Activated CD4-positive, alpha-beta T cell treated with anti-CD3 and anti-CD28 coated beads, Interleukin-2, amount 10 ng/mL, durations not matched to agents 7 days and 5 days (primary cell): ENCODE measurements at places on chromosomes 2 and 18. TPM values are rescaled to one million over a fixed set of nuclear protein-coding genes. Genes with fewer than 3 reads are reported as not detected.

Gene RAX
- total RNA-seq, result not detected

Gene CCBE1
- not detected for total RNA-seq

Gene FRZB
- total RNA-seq, result not detected

Gene SERPINB2
- not detected for total RNA-seq

Gene CHRNG
- not detected for total RNA-seq

Gene ABCB11
- total RNA-seq, result 0.20 TPM

Gene REG1A
- not detected for total RNA-seq

Gene INPP5D
- total RNA-seq, result 121 TPM

Gene MYL12B
- 395 TPM for total RNA-seq

Gene CYP27C1
- total RNA-seq, result not detected

Gene STK16
- total RNA-seq, result 33.0 TPM

Gene WNT10A
- 0.10 TPM for total RNA-seq

Gene OTOS
- total RNA-seq, result not detected

Gene TUBA3D
- total RNA-seq, result not detected

Gene ZSCAN30
- 18.8 TPM for total RNA-seq

Gene SYT4
- total RNA-seq, result not detected

Gene SDC1
- 0.19 TPM for total RNA-seq

Gene CD226
- 126 TPM for total RNA-seq

Gene REEP1
- total RNA-seq, result 0.17 TPM

Gene MC2R
- not detected for total RNA-seq

Gene GPC1
- total RNA-seq, result 7.3 TPM

Gene SMAD2
- total RNA-seq, result 141 TPM

Gene TMEFF2
- not detected for total RNA-seq

Gene B3GNT7
- not detected for total RNA-seq

Gene RNASEH1
- 26.0 TPM for total RNA-seq

Gene RESP18
- total RNA-seq, result not detected

Gene KRTCAP3
- total RNA-seq, result 7.1 TPM

Gene CXCR1
- 0.99 TPM for total RNA-seq

Gene SMAD4
- total RNA-seq, result 115 TPM

Gene CCNT2
- total RNA-seq, result 43.5 TPM

Gene GAL3ST2
- not detected for total RNA-seq

Gene ADD2
- total RNA-seq, result 16.8 TPM

Gene CYP27A1
- total RNA-seq, result 0.22 TPM

Gene MYL12A
- total RNA-seq, result 1,045 TPM

Gene TMEM178A
- not detected for total RNA-seq

Gene RNU2-63P
- total RNA-seq, result 1.9 TPM

Gene SERPINB4
- total RNA-seq, result not detected

Gene SNRNP200
- 170 TPM for total RNA-seq

Gene ANKRD36C
- total RNA-seq, result 81.1 TPM

Gene DYTN
- total RNA-seq, result not detected

Gene GREB1L
- not detected for total RNA-seq

Gene MROH2A
- total RNA-seq, result not detected

Gene GALR1
- total RNA-seq, result not detected

Gene NTSR2
- total RNA-seq, result not detected

Gene COBLL1
- not detected for total RNA-seq

Gene D2HGDH
- 18.5 TPM for total RNA-seq

Gene PLA2R1
- total RNA-seq, result not detected

Gene HAUS1
- 58.5 TPM for total RNA-seq

Gene TUBA3E
- total RNA-seq, result not detected

Gene MITD1
- total RNA-seq, result 59.2 TPM

Gene XDH
- total RNA-seq, result 0.17 TPM

Gene NAT8
- total RNA-seq, result not detected

Gene SIX3
- not detected for total RNA-seq

Gene PJVK
- 2.2 TPM for total RNA-seq

Gene TSPYL6
- total RNA-seq, result not detected

Gene IL36G
- total RNA-seq, result not detected
